ENCODE measurements at places on chromosomes 3 and 15.

DNA sequence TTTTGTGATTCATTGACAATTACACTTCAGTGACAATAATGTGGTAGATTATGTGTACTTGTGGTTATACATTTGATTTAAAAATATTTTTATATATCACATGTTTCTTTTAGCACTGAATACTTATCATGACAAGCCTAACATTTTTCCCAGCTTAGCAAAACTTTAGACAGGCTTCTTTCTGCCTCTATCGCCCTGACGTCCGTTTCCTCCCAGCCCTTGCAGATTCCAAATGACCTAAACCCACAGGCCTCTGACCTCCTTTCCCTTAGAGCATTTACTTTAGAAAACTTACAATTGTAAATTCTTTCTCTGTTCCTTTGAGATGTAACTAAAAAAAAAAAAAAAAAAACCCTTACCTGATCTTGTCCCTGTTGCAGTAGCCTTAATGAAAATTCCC, 326.1 kb downstream of the UNC13C start:
- DNase-seq, result no peak

DNA sequence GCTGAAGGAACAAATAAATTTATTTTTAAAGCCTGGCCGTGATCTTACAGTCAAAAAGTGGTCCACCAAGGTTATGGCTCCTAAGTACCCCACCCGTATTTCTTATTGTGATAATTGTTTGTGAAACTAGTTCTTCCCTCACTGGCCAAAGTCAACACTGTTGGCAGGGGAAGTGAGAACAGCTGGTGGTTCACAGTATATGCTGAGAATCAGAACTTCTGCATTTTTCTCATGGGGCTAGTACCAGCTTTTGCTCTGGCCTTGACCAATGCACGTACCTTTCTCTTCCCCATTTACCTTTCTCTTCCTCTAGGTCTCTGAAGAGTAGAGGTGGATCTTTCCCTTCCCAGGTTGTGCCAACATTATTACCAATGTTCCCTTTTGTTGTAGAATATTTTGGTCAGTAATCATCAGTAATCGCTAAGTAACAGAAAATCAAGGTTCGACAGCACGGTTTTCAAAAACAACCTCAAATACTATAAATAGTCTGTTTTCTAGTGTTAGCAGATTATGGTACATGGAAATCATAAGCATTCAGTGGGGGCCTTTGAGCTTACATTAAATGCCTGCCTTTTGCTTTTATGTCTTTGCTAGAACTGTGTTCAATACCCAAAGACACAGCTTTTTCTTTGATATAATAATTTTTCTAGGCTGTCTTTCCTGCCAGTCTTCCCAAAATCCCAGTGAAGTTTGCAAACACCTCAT, 268.0 kb downstream of the LPP start:
- no peak for DNase-seq

DNA sequence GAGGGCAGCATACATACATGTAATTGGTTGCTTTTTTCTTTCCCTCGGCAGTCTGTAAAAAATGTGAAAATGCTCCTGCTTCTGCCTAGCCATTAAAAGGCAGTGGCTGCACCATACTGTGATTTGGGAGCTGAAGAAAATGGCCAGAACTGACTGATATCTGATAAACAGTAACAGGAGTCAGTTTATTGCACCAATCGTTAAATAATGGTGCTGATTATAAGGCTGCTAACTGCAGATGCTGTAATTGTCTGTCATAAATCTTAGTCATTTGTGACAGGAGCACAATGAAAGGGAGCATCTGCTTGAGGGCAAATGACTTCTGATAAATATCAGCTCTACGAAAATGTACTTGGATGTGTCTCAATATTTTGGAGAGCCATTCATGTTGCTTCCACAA, 263.1 kb upstream of the DNAJC19 start:
- no peak for DNase-seq

DNA sequence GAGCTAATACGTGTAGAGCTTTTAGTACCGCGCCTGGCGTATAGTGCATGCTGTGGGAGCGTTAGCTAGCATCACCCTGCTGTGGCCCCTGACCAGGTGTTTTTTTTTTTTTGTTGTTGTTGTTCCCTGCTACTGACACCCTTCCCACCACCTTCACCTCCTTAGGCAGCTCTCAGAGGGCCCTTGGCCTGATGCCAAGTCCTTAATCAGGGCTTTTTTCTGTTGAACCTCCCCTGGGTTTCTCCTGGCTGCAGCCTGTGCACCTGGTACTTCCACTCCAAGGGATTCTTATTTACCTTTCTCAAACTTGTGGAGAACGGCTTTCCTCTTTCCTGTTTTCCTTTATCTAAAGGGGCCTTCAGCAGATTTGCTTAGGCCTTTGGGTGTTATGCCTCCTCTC, 53.3 kb downstream of the SLC7A14 start:
- DNase-seq, result no peak

DNA sequence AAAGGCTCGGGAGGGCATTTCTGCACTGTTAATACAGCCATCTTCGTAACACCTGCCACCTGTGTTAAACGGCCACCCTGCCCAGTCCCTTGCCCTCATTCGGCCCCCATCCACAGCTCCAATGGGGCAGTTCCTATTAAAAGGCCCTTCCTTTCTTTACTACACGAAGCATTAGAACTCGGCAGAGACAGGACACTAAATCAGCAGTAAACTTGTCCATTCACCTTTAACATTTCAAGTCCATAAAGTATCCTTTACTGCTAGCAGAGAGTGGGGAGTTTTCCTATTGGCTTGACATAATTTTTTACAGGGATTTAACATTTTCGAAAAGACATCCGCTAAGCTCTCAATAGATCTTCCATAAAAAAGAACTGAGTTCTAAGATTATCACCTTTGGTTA, 76.3 kb downstream of the LRRN1 start:
- DNase-seq, result no peak

- DNase-seq, result no peak
Observed at GRCh38 chr15:70823196-70823595, 30.8 kb downstream of the LARP6 start.

DNA sequence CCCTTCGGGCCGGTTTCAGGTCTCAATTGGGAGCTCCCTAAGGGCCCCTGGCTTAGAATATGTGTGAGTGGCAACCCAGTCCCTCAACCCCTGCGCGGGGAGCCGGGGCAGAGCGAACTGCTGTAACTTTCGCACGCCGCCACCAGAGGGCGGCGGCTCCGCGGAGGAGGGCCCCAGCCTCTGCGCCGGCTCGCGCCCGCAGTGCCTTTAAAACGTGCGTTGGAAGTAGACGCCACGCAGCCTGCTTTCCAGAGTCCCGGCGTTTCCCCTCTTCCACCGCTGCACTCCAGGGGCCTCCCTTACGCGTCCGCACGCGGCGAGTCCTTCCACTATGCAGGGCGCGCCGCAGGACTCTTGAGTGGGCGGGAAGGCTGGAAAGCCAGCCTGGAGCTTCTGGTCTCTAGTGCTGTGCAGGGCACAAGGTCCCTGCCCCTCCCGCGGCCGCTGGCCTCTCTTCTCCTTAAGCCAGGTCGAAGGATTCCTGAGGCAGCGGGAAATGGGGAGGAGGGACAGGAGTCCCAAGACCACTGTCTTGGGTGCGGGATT, 23.7 kb upstream of the RNU6-1 start:
- DNase-seq, result peak; percentile 77

DNA sequence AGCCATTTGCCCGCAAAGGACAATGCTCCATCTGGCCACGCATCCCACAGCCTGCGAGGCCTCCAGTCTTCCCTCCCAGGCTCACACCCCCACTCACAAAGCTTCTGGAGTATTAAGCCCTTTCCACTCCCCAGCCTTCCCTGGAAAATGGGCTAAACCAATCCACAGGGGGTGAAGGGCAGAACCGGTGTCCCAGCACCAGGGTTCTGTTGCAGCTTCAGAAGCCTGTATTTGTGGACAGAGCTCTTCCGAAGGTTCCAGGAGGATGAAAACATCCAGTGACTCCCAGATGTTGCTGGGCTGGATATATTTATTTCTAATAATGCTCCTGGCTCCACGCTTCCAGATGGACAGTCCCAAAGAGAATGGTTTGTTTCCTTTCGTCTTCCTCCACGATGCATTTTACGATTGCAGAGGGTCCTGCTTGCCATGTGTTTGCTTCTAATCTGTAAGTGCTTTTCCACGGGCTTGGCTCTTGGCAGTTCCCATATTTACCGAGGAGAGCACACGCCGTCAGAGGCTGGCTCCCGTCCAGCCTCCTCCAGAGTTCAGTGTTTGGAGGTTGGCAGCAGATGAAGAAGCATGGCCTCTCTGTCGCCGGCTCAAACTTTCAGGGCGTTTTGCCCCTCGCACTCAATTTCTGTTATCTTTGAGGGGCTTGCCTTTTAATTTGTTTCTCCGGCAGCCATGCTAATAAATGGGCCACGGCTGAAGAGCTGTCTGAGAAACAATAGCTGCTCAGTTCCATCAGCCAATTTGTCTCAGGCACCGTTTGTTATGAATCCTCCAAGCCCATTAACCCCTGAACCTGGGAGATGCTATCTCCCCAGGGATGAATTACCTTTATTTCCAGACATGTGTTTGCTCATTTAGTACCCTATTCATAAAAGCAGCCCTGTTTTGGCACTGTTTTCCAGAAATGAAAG, 367.9 kb upstream of the PROK2 start:
- DNase-seq, result no peak

DNA sequence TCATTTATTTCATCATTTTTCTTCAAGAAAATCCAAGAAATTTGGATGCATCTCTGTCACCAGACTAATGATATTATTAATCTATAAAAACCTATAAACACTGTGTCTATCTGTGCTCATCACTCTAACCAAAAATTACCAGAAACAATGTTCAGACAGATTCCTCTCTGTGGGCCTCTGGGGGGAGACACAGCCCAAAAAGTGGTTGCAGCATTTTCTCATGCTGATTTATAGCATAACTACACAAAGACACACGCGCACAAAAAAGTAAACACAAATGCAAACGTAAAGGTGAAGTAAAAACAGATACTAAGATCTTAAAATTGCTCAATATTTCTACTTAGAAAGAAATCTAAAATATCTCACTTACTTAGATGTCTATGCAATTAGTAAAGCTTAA, 976.0 kb downstream of the GBE1 start:
- DNase-seq, result no peak

DNA sequence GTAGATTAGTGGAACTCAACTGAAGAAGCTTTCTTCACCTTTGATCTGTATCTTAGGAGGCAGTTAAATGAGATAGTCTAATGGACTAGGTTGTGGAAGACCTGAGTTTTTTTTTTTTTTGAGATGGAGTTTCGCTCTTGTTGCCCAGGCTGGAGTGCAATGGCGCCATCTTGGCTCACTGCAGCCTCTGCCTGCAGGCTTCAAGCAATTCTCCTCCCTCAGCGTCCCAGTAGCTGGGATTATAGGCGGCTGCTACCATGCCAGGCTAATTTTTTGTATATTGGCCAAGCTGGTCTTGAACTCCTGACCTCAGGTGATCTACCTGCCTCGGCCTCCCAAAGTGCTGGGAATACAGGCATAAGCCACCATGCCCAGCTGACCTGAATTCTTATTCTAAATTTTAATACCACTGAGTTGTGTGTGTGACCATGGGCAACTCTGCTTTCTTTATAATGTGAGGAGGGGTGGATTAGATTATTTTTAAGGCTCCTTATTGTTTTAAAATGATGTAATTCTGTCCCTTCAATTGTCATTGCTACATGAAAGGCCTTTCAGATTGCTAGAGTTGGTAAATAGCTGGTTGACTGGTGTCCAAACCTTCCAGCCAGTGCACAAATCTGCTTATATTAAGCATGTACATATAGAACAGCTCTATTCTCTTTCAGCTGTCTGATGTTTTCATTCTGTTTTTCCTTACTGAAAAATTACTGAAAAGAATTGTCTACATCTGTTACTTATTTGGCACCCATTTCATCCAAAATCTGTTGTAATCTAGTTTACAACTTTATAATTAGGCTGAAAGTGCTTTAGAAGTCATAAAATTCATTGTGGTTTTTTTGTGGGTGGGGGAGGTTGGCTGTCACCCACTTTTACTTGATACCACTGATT, 2.3 kb downstream of the LNP1 start:
- peak; percentile 22 for DNase-seq

DNA sequence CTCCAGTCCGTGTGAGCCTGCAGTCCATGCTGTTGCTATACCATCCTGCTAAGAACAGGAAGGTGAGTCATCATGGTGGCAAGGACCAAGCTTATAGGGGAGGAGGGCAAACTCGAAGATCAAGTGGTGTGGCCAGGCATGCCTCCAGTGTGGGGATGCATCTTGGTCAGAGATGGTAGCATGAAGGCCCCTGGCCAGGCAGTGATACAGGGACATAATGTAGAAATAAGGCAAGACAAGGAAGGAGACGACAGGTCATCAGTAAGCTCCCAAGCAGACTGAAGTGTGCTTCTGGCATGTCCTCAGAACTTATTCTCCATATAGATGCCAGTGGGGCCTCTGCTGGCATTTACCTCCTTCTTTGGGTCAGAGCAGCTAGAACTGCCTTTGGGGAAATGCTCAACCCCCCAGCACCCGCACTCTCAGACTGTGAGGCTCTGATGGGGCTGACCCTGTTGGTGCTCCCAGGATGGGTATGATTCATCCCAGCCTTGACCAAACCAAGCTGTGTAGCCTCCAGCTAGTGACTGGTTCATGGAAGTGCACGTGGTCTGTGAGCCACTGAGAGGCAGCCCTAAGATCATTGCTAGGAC, 52.5 kb upstream of the ATP2B2 start:
- peak; percentile 44 for DNase-seq

DNA sequence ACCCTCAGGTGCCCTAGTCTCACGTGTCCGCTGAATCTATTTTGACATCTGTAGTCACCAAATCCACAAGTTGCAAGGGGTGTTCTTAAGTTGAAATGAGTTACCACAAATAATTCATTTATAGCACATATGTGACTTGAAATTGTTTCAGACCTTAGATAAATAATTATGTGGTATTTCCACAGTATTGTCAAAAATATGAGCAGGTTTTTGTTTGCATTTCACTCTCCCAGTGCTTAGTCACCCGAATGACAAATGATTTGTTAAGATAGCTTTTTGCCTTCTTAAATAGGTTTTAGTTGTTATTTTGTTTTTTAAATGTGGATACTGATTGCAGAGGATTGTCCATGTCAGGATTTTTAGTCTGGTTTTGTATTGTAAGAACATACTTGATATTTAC, 2.6 kb downstream of the MFSD1 start:
- DNase-seq, result no peak

- DNase-seq, result no peak
Observed at GRCh38 chr3:61858054-61858453, 296.7 kb downstream of the PTPRG start.

GRCh38 chr15:95958382-95958781, 372.1 kb upstream of the NR2F2 start:
- DNase-seq, result no peak

- DNase-seq, result no peak
Observed at GRCh38 chr3:161894657-161895056, 398.0 kb downstream of the OTOL1 start.

- DNase-seq, result no peak
Observed at GRCh38 chr15:49135342-49135857, 20.0 kb downstream of the COPS2 start.

DNA sequence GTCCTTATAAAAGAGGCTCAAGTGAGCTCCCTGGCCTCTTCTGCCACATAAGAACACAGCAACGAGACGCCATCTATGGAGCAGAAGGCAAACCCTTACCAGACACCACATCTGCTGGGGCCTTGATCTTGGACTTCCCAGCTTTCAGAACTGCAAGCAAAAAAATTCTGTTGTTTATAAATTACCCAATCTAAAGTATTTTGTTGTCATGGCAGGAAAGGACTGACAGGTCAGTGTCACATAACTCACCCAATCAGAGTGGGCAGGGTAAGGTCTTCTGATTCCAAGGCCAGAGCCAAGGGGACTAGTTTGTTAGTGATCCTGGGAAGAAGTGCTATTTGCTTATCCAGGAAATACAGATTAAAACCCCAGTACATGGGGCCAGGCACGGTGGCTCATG, 98.9 kb downstream of the HMG20A start:
- no peak for DNase-seq

- no peak for DNase-seq
Observed at GRCh38 chr3:38689346-38689745, 39.9 kb upstream of the SCN5A start.

All from activated CD4-positive, alpha-beta T cell treated with anti-CD3 and anti-CD28 coated beads, Interleukin-10, Interleukin-2, amounts not matched to agents 100 ng/mL and 50 ng/mL, durations not matched to agents 16 hours and 8 hours (primary cell).